ENCODE measurements at places on chromosomes 5 and 9.

GRCh38 chr9:121280715-121281613 lies 13.0 kb downstream of the GSN start:
- no peak for DNase-seq

- no peak for DNase-seq
Measured at GRCh38 chr9:96075757-96076156, 200.3 kb downstream of the ERCC6L2 start.

GRCh38 chr9:113915817-113916434 lies 39.8 kb downstream of the ZNF618 start:
- no peak for DNase-seq

- no peak for DNase-seq
Measured at GRCh38 chr5:127754259-127754658, 51.1 kb downstream of the CCDC192 start.

- no peak for DNase-seq
Measured at GRCh38 chr9:98667005-98667640, 41.6 kb downstream of the GABBR2 start.

GRCh38 chr9:1619915-1620710 lies 395.0 kb upstream of the SMARCA2 start:
- no peak for DNase-seq

DNA sequence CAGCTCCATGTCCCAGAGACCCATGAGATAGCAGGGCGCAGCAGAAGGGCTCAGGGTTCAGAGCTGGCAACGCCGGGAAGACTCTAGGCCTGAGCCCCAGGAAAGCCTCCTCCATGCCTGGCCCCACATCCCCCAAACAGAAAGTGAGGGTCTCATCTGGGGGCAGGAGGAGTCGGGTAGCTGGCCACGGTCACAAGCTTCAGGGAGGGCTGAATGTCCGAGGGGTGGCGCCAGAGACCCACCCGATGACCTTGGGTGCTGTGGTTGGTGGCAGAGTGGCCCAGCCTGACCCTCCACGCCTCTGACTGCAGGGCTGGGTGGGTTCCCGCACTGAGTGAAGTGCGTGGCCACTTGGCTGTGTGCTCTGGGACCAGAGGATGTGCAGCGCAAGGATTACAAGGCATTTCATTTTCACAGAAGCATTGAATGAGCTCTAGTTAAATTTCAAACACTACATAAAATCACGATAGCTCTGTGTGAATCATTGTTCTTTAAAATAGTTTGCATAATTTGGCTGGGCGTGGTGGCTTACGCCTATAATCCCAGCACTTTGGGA lies 3.0 kb downstream of the C8G start:
- no peak for DNase-seq

DNA sequence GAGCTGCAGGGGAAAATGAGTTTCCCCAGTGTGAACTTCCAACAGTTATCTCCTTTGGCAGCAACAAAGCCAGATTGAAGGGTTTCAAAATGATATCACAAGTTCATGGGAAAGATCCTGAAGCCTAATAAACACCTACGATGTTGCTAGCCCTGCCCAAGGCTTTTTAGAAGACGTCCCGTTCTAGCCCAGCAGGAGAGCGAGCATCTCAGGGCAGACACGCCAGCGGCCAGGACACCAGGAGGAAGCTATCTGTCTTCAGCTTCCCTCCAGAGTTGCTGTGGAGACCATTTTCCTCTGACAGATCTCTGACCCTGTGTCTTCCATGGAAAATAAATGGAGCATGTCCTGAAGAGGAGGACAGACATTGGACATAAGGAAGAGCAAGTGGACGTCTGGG lies 98.4 kb downstream of the FBXO38 start:
- DNase-seq: no peak

GRCh38 chr5:177496727-177497291 lies 595 bp downstream of the PDLIM7 start:
- DNase-seq: no peak

DNA sequence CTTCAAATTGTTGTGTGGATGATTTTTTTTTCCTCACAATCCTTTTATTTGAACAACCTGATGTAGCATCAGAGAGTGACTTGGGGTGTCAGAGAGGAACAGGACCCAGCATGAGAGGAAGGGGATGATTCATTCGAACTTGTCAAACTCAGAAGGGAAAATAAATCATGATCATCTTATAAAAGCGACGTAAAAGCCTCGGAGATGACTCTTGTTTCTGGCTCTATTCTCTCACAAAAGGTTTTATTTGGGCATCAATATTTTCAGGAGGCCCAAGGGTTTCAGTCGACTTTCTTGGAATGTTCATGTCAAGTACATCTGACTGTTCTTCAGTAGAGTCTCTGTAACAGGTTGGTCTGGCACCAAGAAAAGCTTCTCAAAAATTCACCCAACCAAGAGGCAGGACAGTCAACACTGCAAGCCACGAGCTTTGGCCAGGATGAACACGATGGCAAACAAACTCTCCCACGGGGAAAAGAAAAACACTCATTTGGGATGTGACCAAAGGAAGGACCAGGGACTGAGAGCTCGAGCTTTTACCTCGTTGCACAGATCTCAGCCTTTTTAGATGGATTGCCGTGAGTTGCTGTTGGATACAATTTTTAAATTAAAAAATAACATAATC lies 55.1 kb downstream of the ANKH start:
- DNase-seq: no peak

DNA sequence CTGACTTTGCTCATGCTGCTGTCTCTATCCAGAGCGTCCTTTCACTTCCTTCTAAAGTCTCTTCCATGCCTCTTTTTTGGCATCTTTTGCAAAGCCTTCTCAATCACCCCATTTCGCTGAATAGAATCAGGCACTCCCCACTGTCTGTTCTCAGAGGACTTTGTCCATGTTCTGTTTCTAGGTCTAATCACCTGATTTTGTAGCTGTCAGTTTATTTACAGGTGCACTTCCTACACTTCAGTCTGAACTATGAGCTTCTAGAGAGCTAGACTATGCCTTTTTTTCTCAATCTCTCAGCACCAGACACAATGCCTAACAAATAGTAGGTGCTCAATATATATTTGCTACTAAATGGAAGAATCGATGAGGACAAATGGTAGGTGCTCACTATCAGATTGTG lies 29.9 kb downstream of the TLR4 start:
- no peak for DNase-seq

DNA sequence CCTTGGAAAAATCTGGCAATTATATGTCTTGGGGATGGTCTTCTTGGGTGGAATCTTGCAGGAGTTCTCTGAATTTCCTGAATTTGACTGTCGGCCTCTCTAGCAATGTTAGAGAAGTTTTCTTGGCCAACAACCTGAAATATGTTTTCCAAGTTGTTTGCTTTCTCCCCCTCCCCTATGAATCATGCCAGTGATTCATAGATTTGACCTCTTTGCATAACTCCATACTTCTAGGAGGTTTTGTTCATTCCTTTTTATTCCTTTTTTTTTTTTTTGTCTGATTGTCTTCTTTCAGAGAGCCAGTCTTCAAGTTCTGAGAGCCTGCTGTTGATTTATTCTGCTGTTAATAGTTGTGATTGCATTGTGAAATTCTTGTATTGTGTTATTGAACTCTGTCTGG lies 56.7 kb upstream of the SLC44A1 start:
- no peak for DNase-seq

DNA sequence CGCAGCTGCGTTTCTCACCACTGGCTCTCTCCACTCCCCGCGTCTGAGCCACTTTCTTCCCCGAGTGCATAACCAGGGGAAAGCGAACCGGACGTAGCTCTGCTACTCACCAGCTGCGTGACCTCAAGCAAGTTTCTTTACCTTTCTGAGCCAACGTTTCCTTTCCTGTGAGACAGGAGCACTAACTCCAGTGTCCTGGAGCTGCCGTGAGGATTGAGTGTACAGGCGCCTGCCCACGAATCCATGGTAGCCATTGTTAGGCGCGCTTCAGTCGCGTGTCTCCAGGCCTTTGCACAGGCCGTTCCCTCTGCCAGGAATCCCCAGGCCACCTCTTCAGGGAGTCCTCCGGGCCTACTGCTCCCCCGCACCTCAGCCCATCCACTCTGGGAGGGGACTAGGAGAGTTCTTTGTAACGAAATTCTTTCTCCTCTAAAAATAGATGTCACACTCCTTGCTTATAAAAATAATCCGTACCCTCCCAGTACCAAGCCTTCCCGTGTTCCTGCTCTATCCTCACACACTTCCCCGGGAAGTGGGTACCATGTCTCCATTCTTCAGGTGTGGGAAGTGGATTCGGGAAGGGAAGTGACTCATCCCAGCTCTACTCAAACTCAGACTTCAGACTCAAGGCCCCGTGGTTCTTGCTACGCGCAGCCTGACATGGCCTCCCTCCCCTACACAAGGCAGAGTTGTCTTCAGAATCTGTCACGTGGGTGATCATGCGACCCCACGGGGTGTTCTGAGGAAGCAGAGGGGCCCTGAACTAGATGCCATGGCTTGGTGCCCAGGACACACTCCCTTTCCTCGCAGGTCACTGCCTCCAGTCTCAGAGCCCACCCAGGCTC lies 16.1 kb upstream of the CRB2 start:
- no peak for DNase-seq

DNA sequence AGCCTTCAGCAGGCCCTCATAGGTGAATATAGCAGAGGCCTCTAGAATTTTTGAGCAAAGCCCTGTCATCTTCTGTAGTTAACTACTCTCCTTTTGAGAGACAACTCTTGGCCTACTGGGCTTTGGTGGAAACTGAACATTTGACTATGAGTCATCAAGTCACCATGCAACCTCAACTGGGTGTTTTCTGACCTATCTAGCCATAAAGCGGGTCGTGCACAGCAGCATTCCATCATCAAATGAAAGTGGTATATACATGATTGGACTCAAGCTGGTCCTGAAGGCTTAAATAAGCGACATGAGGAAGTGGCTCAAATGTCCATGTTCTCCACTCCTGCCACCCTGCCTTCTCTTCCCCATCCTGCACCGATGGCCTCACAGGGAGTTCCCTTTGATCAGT lies 1115.5 kb downstream of the TAF11L14 start:
- DNase-seq: no peak

- DNase-seq: no peak
Measured at GRCh38 chr9:8660383-8660782, 860.8 kb upstream of the DMAC1 start.

DNA sequence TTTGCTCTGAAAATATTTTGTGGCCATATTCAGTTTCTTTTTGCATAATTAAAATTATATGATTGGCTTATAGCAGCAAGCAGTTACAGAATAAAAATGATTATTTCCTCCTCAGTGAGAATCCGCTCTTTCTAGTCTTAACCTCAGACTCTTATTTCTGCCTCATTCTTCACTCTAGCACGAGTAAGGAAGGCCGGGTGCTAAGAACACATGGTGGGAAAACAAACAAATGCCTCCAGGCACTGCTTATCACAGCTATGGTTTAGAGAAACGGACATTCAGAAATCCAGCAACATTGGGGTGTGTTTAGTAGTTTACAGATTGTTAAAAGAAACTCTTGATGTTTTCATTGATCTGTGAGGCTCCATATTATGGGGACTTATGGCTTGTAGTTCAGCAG lies 168.7 kb downstream of the KDM4C start:
- DNase-seq: no peak

GRCh38 chr9:72462340-72462739 lies 59.1 kb upstream of the TMC1 start:
- no peak for DNase-seq

- DNase-seq: no peak
Measured at GRCh38 chr9:108271646-108272348, 584.0 kb downstream of the ACTL7B start.

- DNase-seq: no peak
Measured at GRCh38 chr9:124268661-124269060, 10.9 kb downstream of the NEK6 start.

DNA sequence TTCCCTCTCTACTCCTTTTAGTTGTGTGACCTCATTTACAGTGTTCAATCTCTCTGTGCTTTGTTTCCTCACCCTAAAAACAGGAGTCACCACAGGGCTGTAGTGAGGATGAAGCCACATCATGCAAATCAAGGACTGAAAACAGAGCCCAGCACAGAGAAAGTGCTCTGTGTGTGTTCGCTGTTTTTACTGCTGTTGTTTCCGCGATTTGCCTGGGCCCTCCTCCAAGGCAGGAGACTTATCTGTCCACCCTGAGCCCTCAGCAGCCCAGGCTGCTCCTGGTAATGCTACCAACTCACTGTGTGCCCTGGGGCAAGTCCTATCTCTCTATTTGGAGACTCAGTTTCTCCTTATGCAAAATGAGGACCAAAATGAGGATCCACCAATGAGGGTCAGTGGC lies 87.2 kb upstream of the NEURL1B start:
- no peak for DNase-seq

- no peak for DNase-seq
Measured at GRCh38 chr5:41363343-41363986, 146.9 kb downstream of the PLCXD3 start.

- no peak for DNase-seq
Measured at GRCh38 chr5:109953761-109954160, 264.0 kb downstream of the MAN2A1 start.

DNA sequence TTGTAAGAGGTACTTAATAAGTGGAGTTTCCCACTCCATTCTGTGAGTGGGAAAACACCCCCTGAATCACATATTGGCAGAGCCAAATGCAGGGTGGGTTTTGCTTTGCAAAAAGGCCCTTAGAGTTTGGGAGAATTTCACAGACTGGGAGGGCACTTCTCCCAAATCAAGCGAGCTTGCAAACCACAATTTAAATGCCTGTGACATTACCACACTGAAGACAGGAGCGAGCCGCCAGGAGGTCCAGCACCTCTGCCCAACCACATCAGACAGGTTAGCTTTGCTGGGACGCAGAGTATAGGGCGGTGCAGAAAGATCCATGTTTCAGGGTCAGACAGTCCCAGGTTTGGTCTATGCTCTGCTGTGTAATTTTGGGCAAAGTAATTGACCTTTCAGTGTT lies 2.3 kb downstream of the ALAD start:
- DNase-seq: no peak

Measured in stimulated activated CD4-positive, alpha-beta T cell treated with anti-CD3 and anti-CD28 coated beads, TNF-alpha, amount 100 ng/mL, for 4 hours (primary cell).